Jurkat, Clone E6-1 (cell line): ENCODE measurements at places on chromosomes 7 and 10.

- DNase-seq, result no peak
These were observed 51.2 kb upstream of the FXYD4 start for GRCh38 chr10:43320226-43320625.

- DNase-seq, result no peak
These were observed 8.4 kb upstream of the IFT22 start for GRCh38 chr7:101330011-101330484.

DNA sequence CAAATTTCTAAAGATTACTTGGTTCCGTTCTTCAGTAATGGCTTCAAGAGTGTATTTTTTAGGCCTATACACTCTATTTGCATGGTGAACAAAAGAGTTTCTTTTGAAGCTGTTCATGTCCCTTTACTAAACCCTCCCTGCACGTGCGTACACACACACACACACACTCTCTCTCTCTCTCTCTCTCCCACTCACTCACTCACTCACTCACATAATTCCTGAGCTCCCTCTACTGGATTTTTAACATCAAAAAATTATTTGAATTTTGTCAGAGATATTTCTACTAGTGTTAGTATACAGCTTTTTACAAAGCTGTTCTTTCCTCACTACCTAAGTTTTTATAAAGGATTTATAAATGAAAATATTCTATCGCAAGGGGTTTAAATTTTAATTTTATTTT lies 85.9 kb downstream of the UBE3C start:
- peak; percentile 33 for DNase-seq

DNA sequence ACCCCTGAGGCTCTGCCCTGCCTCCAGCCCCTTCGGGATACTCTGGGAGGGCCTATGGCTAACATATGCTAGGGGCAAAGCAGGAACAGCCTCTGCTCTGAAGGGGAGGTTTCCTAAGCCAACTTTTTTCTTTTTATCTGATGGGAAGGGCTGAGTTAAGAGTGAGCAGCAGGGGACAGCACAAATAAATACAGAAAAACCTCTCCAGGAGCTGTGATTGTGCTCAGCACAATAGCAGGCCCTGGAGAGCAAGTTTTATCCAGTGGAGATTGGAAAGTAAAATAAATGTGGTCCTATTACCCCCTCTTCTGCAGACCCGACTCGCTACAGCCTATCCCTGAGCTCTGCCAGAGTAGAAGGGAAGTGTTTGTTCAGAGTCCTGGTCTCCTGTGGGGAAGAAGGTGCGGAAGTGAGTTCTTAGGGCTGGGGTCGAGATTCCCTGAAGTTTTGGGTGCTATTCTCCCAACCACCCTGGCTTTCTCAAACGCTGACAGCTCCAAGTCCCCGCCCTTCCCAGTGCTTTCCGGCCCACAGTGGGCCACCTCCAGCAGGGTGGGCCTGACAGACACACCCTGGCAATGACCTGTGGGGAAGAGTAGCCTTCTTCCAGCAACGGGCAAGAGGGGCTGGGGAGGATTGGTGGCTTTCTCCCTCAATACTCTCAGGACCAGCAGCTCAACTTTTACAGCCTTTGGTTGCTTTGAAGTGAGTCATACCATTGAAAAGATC lies 23.0 kb upstream of the AFAP1L2 start:
- no peak for DNase-seq

DNA sequence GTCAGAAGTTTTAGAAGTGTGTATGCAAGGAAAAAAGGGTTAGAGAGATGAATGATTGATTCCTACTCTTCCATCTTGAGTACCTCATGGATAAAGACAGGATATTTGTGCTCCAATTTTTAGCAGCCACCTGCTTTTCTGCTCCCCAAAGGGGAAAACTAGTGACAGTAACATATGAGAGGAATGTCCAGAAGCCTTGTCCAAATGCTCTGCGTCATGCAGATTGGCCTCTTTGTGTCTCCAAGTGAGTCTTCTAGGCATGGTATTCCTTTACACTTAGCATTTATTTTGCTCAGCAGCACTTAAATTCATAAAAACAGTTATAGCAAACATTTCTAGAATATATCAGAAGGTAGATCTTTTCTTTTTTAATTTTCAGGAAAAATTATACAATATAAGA lies 306.8 kb downstream of the CNTNAP2 start:
- no peak for DNase-seq

DNA sequence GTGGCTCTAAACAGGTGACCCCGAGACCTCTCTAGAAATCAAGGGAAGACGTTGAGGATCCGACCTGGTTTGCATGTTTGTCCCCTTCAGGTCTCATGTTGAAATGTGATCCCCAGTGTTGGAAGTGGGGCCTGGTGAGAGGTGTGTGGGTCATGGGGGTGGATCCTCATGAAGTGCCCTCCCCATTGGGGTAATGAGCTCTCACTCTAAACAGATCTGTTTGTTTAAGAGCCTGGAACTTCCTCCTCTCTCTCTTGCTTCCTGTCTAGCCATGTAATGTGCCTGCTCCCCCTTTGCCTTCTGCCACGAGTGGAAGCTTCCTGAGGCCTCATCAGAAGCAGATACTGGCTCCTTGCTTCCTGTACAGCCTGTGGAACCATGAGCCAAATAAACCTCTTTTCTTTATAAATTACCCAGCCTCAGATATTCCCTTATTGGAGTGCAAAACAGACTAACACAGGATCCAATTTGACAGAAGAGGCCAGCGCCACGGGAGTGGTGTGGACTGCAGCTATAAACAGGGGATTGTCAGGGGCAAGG lies 10.8 kb upstream of the POLM start:
- DNase-seq, result no peak
